Activated CD4-positive, alpha-beta memory T cell treated with anti-CD3 and anti-CD28 coated beads, Interleukin-2, amount 10 ng/mL, durations not matched to agents 7 days and 5 days (primary cell): ENCODE measurements at places on chromosomes 11 and 22.

DNA sequence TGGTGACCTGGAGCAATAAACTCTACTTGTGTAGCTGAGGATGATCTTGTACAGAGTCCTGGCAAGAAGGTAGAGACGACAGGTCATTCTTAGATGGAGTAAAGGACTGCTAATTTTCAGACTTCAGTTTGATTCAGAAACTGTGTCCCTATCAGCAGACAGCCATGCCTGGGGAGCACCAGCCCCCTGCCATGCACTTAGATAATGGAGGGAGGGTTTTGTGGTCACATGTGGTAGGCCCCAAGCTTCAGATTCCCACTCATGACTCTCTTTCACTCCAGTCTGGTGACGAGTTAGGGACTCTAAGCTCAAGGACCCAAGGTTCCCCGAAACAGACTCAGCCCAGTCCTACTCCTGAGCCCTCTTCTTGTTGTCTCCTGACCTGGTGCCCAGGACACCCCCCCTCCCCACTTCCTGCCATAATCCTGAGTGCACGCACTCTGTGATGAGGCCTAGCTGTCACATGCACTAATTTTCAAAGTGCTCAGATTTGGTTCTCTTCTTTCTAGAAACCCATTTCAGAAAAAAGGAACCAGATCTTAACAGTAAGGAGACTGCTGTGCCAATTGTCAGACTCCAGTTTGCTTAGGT is 10.2 kb upstream of the AMPD3 start:
- no peak for DNase-seq

GRCh38 chr11:65418681-65419459 is 3.7 kb upstream of the NEAT1 start:
- DNase-seq: peak; percentile 95

DNA sequence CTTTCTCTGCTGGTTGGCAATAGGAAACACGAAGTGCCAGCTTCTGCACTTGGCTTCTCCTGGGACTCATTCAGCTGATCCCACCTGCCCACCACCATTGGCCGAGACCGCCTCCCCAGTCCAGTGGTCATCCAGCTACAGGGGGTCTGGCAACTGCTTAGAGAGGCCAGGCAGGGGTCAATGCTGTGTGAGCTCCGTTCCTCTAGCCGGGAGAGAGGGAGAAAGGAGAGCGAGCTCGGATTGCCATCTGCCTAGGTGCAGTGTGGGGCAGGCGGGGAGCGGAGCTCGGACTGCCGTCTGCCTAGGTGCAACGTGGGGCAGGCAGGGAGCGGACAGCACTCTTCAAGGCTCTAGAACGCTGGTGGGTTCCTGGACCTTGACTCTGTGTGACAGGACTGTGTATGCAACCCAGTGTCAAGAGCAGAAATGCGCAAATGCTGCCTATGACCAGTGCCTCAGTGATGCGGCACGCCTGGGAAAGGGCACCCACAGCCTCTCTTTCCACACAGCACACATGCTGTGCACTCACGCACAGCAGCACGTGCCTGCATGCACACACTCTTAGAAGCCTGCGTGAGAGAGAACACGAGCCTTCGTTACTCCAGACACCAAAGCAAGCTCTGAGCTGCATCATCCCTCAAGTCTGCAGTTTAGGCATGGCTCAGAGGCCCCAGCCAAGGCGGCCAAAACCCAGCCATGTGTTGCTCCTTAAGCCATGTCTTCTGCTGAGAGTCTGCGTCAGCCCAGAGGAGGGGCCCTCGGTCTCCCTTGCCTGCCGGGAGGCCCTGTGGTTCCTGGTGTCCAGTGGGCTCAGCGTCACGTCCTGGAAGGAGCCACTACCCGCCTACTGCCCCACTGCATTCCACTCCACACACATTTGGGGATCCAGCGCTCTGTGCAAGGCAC is 26.8 kb upstream of the JAM3 start:
- no peak for DNase-seq

DNA sequence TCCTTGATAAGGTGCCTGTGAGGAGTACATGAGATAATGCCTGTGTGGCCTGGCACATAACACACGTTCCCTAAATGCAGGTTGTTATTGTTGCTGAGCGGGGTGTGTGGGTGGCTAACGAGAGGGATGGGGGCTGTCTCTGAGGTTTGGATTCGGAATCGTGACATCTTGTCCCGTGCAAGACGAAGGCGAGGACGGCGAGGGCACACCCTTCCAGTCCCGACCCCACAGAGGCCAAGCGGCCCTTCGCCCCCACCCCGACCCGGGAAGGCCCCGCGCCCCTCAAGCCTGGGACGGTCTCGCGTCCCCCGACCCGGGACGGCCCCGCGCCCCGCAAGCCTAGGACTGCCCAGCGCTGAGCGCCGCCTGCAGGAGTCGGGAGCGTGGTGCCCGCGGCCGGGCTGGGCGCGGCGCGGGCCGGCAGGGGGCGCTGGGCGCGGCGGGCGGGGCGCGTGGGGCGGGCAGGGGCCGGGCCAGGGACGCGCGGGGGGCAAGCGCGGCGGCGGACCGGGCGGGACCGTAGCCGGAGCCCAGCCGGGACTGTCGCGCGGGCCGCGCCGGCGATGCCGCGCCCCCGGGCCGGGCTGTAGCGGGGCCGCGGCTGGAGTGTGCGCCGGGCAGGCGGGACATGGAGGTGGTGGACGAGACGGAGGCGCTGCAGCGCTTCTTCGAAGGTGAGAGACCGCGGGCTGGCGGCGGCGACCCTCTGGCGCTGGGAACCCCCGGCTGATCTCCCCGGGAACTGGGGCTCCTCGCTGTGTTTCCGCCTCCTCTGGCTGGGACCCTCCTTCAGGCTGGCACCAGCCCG is at the start of gene MYRF:
Gene MYRF (plus strand): TSS at position 520 of the 808 bp plus-strand sequence. CDS start 109 bp downstream, at position 629.
- peak; percentile 73 for DNase-seq

DNA sequence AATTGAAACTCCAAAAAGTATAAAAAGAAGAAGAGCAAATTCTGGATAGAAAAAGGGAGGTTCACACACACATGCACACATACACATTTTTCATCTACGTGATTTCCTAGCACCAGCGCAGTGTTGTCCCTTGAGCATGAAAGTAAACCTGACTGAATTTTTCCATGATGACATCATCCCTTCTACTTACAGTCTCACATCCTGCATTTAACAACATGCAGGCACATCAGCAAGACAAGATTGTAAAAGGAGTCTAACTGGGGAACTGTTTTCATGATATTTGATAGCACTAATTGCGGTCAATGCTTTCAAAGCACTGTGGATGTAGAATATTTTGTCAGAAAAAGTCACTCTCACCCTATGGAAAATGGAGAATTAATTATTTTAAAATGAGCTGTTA is 36.6 kb downstream of the GAS2 start:
- no peak for DNase-seq

- no peak for DNase-seq
Observed at GRCh38 chr11:6269994-6270393, 10.4 kb downstream of the CCKBR start.
